ENCODE measurements at places on chromosomes 2 and 18. TPM values are rescaled to one million over a fixed set of nuclear protein-coding genes. Genes with fewer than 3 reads are reported as not detected.

The RESP18 gene
- not detected for total RNA-seq

The CYS1 gene
- not detected for total RNA-seq

The NT5C1B gene
- total RNA-seq = not detected

The ABI2 gene
- total RNA-seq = 198 TPM

The SERPINB2 gene
- total RNA-seq = not detected

The NDUFV2 gene
- total RNA-seq = 102 TPM

The IL1F10 gene
- not detected for total RNA-seq

The FOXI3 gene
- total RNA-seq = 0.63 TPM

The EMX1 gene
- 27.9 TPM for total RNA-seq

The RTP5 gene
- total RNA-seq = 3.1 TPM

The RAD51AP2 gene
- total RNA-seq = 0.94 TPM

The ACVR1C gene
- 12.5 TPM for total RNA-seq

The CYRIA gene
- total RNA-seq = 199 TPM

The ASB18 gene
- total RNA-seq = not detected

The LCT gene
- not detected for total RNA-seq

The COMMD1 gene
- 48.5 TPM for total RNA-seq

The ANKRD53 gene
- 1.9 TPM for total RNA-seq

The FECH gene
- 20.7 TPM for total RNA-seq

The UBE2F gene
- total RNA-seq = 30.4 TPM

The LOXL3 gene
- total RNA-seq = 19.4 TPM

The CYTIP gene
- 2.5 TPM for total RNA-seq

The MEP1B gene
- not detected for total RNA-seq

The RIOK3 gene
- 62.6 TPM for total RNA-seq

The SNTG2 gene
- 8.5 TPM for total RNA-seq

The CDH20 gene
- 5.9 TPM for total RNA-seq

The COLEC12 gene
- total RNA-seq = 5.0 TPM

The ZNF804A gene
- total RNA-seq = 24.1 TPM

The AQP4 gene
- total RNA-seq = 57.9 TPM

The ALLC gene
- not detected for total RNA-seq

The MSTN gene
- 1.3 TPM for total RNA-seq

The PTH2R gene
- total RNA-seq = 2.8 TPM

The GCKR gene
- 1.3 TPM for total RNA-seq

The SCYGR6 gene
- not detected for total RNA-seq

The SLC66A3 gene
- 11.6 TPM for total RNA-seq

The EPB41L3 gene
- total RNA-seq = 85.8 TPM

The AQP12B gene
- total RNA-seq = not detected

The C2orf80 gene
- total RNA-seq = 21.0 TPM

The PDE11A gene
- total RNA-seq = 1.3 TPM

The KIAA2012 gene
- 1.9 TPM for total RNA-seq

The DCC gene
- total RNA-seq = 24.1 TPM

The SKOR2 gene
- not detected for total RNA-seq

The NCKAP5 gene
- 19.7 TPM for total RNA-seq

The KLHL30 gene
- total RNA-seq = not detected

The KIF5C gene
- 398 TPM for total RNA-seq

The RBM43 gene
- total RNA-seq = 1.6 TPM

The MATN3 gene
- total RNA-seq = 1.3 TPM

The CRACDL gene
- total RNA-seq = 0.94 TPM

The DOK1 gene
- total RNA-seq = 3.8 TPM
